Lung (tissue), 17 donors: ENCODE measurements at places on chromosomes 7 and 10. TPM values are rescaled to one million over a fixed set of nuclear protein-coding genes. Genes with fewer than 3 reads are reported as not detected.
A peak's percentile ranks its signal among the peaks of the same experiment; 100 is the strongest.

DNA sequence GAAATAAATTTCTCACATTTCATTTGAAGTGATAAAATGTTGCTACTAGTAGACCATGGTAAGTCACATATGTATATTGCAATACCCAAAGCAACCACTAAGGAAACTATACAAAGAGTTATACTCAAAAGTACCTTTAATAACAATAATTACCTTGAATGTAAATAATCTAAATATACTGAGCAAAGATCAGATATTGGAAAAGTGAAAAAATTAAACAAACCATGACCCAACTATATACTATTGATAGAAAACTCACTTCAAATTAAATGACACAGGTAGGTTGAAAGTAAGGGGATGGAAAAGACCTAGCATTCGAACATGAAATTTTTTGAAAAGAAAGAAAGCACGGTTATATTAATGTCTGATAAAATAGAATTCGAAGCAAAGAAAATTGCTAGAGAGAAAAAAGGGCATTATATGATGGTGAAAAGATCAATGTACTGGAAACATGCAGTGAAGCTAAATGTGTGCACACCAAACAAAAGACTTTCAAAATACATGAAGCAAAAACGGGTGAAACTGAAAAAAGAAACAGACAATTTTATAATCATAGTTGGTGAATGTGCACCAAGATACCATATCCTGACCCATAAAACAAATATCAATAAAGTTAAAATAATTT, 29.1 kb downstream of the TFPI2 start:
- no peak for DNase-seq

- peak; percentile 81 for DNase-seq
These were observed 31.6 kb upstream of the LYZL1 start for GRCh38 chr10:29257106-29257783.

DNA sequence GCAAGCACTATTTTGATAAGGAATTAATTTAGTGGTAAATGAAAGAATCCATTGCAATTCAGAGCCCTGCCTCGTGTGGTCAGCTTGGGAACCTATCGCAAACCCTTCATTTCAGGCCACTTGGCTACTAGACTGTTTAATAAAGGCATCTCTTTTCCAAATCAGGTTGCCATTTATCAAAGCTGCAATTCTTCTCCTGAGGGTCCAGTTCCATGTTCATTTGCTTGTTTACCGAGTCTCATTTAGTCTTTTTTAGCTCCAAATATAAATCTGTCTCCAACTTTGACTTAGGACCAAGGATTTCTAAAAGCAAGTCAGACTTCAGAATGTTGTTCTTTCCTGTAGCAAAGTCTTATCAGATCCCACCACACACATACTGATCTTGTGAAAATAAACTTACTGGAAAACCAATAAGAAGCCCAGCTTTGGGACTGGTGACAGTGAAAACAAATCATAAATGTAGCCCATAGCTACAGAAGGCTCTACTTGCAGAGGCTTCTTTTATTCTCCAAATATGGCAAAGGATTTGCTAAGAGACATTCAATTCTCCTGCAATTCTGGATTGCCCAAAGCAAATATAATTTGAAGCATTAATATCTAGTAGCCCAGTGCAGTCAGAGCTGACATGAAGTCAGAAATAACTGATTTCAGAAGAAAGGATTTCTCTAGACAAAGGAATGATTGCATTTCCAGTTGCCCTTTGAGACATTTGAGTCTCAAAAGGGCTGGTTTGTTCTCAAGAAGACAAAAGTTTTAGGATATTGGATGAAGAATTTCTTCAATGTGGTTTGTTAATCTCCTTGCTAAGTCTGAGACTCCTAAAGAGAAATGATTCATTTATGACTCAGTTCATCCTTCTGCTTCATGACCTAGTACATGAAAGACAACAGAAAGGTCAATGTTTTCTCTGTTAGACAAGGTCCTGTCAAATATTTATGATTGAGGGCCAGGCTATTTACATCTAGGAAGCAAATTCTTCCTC, 28.0 kb downstream of the PPP1R3C start:
- DNase-seq: peak; percentile 70

DNA sequence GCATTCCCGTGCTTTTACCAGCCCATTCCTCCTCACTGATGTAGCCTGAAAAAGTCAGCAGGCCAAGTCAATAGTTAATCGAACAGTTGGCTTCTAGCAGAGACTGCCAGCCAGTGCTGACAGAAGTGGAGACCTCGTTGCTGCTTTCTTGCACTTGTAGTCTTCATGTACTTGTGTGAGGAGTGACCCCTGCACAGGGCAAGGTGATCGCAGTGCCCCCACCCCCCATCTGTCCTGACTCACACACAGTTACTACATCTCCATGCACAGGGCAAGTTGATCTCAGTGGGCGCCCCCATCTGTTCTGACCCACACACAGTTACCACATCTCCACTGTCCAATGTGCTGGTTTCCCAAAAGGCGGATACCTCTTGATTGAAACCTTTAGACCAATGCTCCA, 34.2 kb downstream of the C10orf71 start:
- no peak for DNase-seq

DNA sequence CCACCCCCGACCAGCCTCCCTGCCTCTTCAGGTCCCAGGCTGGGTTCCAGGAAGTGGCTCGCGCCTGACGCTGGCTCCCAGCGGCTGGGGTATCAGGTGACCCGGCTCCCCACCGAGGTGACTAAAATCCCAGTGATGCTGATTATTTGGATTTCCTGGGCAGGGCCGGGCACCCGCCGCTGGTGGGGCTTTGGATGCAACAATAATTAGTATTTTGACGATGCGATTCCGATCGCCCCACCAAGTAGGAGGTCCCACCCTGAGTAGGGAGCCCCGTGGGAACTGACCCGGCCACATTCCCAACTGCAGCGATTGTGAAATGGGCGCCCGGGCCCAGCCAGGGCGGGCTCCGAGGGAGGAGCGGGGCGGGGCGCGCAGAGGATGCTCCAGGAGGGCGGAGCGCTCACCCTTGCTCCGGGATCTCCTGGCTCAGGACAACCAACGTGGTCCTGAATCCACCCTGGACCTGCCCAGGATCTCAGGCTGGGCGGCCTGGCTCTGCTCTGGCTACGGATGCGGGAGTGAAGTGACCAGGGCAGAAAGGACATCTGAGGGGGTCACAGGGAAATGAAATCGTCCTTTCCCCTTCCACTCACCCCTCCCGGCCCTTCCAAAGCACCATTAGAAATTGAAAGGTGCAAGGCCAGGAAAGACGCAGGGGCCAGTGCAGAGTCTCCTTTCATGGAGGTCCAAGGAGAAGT, 32.6 kb downstream of the DUSP5 start:
- peak; percentile 59 for DNase-seq

- DNase-seq: no peak
These were observed 109.3 kb downstream of the TNS3 start for GRCh38 chr7:47472444-47473157.

DNA sequence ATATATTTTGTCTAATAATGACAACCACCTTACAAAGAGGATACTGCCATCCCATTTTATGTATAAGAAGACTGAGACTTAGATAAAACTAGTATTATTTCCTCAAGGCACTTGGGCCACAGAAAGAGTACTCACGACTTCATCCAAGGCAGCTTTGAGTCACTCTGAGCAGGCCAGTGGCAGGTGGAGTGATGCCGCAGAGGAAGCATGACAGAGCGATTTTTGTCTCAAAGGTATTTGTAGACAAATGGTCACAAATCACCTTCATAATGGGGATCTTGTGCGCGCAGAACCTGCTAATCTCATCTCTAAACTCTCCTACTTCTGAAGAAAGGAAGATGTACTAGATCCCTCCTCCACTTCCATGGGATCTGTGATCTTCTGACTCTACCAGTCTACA, 113.2 kb upstream of the NAMPT start:
- DNase-seq: no peak

GRCh38 chr7:55423891-55424290, 58.8 kb downstream of the LANCL2 start:
- no peak for DNase-seq

DNA sequence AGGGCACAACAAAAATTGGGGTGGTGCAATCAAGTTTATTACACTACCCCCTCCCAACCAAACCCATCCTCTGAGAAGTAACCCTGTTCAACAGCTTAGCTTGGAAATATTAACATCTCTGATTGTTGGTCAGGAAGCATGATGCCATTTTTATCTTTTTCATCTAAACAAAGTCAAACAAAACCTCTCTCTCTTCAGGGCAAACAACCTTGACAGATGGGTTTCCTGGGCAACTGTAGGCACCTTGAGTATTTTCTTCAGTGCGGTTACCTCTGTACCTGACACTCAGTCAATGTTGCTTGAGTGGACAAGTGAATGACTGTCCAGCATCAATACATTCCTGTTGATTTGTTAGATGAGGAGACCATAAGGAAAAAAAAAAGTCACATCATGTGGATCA, 183.6 kb downstream of the NRP1 start:
- DNase-seq: no peak

GRCh38 chr10:104417637-104418292, 64.1 kb downstream of the CFAP58 start:
- DNase-seq: no peak

DNA sequence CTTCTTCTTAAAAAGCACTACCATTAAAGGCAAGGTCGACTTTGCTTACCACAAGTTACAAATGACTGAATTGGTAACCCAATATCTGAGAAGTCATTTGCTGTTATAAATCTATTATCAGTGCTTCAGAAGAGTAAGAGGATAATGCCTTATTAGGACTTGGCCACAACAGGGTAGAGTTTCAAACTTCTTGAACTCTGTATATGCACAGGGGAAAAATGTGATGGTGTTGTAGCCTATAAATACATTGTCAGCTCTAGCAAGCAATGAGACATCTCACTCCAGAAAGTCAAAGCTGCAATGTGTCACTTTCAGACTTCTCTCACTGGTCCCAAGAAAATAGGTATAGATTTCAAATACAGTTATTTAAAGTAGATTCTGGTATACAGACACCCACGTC, 9.3 kb downstream of the TFEC start:
- DNase-seq: no peak

- DNase-seq: no peak
These were observed 148.8 kb downstream of the LRRC4 start for GRCh38 chr7:127882313-127882920.

DNA sequence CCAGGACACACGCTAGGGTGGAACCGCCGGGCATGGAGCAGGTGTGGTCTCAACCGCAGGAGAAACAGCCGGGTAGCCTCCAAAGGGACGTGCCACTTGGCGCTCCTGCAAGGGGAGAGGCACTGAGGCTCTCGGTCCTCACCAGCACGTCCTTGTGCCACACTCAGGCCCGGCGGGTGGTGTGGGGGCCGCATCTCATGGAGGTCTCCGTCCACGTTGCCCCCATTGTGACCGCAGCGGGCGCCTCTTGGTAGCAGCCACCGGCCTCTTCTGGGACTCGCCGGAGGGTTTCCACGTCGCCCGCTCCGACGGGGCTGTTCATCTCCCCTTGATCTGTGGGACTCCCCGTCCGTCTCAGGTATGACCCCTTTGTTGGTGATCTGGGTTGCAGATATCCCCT, 49.2 kb upstream of the ELFN1 start:
- no peak for DNase-seq

- DNase-seq: no peak
These were observed 43.2 kb upstream of the TES start for GRCh38 chr7:116167177-116167576.

- no peak for DNase-seq
These were observed 412.2 kb upstream of the SORCS1 start for GRCh38 chr10:107576746-107577145.

- DNase-seq: no peak
These were observed 447.3 kb downstream of the KCNMA1 start for GRCh38 chr10:77190291-77190690.

- DNase-seq: peak; percentile 81
These were observed 367.7 kb downstream of the PHF14 start for GRCh38 chr7:11341285-11341944.

GRCh38 chr7:50121286-50121685, 28.2 kb upstream of the ZPBP start:
- no peak for DNase-seq

DNA sequence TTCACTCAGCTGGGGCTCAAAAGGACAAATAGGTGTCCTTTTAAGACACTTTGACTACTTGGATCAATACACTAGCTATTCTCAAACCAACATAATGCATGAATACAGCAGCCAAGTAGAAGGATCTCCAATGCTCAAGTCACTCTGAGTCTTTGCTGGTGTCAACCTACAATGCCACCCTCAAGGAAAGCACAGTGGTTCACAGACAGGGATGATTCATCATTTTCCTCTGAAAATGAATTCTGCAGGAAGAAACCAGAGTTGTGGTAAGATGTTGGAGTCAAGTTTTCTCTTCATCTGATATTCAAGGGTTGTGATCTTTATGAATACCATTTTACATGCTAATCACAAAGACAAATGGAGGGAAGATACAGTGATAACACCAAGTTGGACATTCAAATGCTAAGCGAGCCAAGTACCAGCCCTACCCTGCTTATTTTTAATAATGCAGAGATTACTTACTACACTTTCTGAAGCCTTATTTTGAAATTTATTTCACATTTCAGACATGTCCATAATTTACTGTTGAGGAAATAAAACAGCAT, 143.1 kb upstream of the FGFR2 start:
- no peak for DNase-seq

- no peak for DNase-seq
These were observed 3.5 kb upstream of the MYPN start for GRCh38 chr10:68105820-68106219.

- DNase-seq: no peak
These were observed 59.9 kb downstream of the KCNMA1 start for GRCh38 chr10:77577666-77578229.

- DNase-seq: no peak
These were observed 8.1 kb downstream of the FAM171A1 start for GRCh38 chr10:15363031-15363430.

DNA sequence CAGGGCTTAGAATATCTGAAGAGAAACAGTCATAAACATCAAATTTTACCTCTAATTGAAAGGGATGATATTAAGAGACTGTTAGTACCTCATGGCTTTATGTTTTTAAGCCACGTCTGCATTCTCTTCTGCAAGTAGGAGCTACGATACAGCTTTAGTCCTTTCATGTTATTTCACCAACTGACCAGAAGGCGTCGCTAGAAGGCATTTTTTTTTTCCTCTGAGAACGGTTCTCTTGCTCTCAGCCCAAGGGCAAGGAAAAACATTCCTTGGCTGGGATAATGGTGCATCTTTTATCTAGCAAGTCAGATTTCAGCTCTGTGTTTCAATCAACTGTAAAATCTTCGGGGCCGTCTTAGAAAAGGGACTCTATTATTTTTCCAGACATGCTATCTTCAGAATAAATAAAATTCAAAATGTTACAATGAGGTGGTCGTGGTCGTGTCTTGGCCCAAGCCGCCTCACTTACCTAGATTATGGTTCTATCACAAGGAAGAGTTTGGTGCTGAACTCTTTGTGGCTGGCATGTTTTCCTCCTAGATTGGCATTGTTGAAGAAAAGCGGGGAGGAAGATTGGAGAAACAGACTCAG, 41.6 kb upstream of the LYZL2 start:
- peak; percentile 88 for DNase-seq

Gene KDM7A
- polyA plus RNA-seq: 3.1 TPM

Gene BUB3
- 35.4 TPM for polyA plus RNA-seq

Gene NAT16
- polyA plus RNA-seq: 0.01 TPM

Gene TRAPPC14
- 19.5 TPM for polyA plus RNA-seq

Gene UNCX
- not detected for polyA plus RNA-seq

Gene NCOA4
- polyA plus RNA-seq: 94.7 TPM

Gene NCF1
- polyA plus RNA-seq: 91.9 TPM

Gene CREB5
- 2.7 TPM for polyA plus RNA-seq

Gene ITPRID1
- polyA plus RNA-seq: 0.03 TPM

Gene TCTN3
- polyA plus RNA-seq: 13.1 TPM
